Activated CD8-positive, alpha-beta memory T cell treated with anti-CD3 and anti-CD28 coated beads for 4 hours (primary cell): ENCODE measurements at places on chromosomes 1 and 21.

DNA sequence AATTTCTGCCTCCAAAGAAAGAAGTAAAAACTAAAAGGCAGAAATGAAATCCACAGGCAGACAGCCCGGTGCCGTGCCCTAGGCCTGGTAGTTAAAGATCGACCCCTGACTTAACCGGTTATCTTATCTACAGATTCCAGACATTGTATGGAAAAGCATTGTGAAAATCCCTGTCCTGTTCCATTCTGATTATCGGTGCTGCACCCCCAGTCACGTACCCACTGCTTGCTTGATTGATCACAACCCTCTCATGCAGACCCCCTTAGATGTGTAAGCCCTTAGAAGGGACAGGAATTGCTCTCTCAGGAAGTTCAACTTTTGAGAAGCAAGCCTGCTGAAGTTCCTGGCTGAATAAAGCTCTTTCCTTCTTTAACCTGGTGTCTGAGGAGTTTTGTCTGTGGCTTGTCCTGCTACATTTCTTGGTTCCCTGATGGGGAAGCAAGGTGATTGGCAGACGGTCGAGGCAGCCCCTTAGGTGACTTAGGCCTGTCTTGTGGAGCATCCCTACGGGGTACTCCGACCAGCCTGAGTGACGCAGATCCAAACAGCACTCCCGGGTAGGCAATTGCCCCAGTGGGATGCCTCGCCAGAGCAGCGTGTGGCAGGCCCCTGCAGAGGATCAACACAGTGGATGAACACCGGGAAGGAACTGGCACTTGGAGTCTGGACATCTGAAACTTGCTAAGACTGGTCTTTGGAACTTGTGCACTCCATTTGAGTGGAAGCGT is 111.2 kb upstream of the PPM1J start:
- no peak for DNase-seq

- no peak for DNase-seq
Measured at GRCh38 chr1:234656944-234657654, 47.1 kb upstream of the IRF2BP2 start.

- no peak for DNase-seq
Measured at GRCh38 chr1:215665215-215665614, 98.1 kb downstream of the KCTD3 start.

DNA sequence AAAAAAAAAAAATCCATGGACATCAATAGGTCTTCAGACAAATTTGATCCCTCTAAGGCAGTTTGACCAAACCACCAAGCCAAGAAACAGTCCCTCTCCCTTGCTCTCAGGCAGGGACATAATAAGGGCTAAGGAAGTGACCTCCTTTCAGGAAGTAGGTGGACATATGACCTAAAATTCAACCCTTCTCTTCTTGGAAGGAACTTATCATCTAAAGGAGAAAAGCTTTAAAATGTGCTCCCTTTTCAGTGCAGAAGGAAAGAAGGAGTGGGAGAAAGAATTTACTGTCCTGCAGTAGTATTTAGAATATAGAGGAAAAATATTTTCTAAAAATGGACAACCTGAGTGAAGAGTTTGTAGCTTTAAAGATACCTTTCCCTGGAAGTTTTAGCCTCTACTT is 118.1 kb downstream of the DTL start:
- no peak for DNase-seq

- no peak for DNase-seq
Measured at GRCh38 chr1:41175546-41175945, 66.6 kb downstream of the SCMH1 start.

- DNase-seq, result no peak
Measured at GRCh38 chr1:170354690-170355089, 177.3 kb upstream of the GORAB start.

- DNase-seq, result no peak
Measured at GRCh38 chr21:17050156-17050555, 462.7 kb upstream of the CXADR start.

DNA sequence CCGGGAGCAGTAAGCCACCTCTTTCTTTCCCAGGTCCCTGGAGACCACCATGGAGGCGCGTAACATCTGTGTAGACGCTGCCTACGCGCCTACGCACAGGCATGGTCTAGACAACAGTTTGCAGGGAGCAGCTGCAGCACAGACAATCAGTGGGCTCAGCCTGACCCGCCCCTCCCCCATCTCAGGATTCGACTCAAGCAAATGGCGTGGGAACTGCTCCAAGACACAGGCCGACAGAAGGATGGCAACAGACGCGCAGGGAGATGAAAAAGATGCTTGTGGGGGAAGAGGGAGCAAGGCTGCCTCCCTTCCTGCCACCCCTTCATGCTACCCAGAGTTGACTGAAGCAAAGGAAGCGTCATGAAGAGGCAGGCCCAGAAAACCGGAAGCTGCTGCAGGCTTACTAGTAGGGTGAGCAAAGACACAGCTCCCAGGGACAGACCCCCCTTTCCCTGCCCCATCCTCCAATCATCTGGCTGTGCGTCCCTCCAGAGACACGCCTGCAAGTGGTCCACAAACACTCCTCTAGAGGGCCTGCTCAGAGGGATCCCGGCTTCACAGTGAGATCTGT is 19.5 kb downstream of the STK40 start:
- no peak for DNase-seq

DNA sequence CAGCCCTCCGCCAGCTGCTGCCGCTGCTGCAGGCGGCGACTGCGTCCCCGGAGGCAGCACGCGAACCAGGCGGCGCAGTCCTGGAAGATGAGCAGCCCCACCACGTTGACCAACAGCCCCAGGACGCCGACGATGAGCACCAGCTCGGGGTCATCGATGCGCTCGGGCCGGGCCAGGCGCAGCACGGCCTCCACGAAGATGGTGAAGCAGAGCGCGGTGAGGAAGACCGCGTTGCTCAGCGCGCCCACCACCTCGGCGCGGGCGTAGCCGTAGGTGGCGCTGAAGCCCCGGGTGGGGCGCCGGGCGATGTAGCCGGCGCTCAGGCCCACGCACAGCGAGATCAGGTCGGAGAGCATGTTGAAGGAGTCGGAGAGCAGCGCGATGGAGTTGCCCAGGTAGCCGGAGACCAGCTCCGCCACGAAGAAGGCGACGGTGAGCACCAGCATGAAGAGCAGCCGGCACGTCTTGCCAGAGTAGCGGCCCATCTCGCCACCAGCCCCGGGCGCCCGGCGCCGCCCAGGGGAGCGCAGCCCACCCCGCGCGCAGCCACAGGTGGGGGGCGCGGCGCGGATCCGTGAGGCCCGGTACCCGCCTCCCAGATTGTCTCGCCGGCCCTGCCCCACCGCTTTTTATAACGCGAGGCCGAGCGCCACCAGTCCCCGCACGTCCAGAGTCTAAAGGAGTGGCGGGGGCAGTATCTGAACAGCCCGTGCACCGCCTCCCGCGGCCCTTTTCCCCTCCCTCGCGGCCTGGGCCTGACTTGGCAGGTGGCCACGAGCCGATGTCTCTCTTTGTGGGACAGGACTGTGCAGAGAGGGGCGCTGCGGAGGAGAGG is at the start of gene SLC30A10:
TSS of gene SLC30A10 (minus strand) at position 602 of the 835 bp plus-strand sequence. CDS start at position 485, 117 bp downstream.
- no peak for DNase-seq

DNA sequence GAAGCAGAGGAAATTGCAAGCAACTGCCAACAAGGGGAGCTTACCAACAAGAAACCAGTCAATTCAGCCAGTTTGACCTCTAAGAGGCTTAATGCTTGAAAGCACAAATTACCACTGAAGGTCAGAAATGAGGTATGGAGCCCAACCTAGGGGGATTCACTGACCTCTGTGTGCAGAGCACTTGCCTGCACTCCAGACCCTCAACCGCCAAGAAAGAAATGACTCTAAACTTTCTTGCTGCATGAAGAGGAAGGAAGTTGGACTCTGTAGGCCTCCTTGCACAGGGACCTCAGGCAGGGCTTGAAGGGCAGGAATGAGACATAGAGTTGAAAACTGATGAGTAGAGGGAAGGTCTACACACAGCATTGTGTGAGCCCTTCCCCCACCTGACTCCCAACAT is 10.0 kb downstream of the ARMH1 start:
- no peak for DNase-seq

- no peak for DNase-seq
Measured at GRCh38 chr1:170020859-170021258, 53.6 kb downstream of the KIFAP3 start.

GRCh38 chr1:116663821-116664220 is 3.7 kb downstream of the IGSF3 start:
- DNase-seq, result no peak

GRCh38 chr1:155003766-155004351 is 1.3 kb downstream of the ZBTB7B start:
- DNase-seq, result no peak

GRCh38 chr21:43827015-43827611 is 37.7 kb downstream of the RRP1 start:
- no peak for DNase-seq

- DNase-seq, result no peak
Measured at GRCh38 chr1:201191653-201192260, 1.1 kb downstream of the IGFN1 start.

- no peak for DNase-seq
Measured at GRCh38 chr1:4933232-4933631, 278.8 kb downstream of the AJAP1 start.

DNA sequence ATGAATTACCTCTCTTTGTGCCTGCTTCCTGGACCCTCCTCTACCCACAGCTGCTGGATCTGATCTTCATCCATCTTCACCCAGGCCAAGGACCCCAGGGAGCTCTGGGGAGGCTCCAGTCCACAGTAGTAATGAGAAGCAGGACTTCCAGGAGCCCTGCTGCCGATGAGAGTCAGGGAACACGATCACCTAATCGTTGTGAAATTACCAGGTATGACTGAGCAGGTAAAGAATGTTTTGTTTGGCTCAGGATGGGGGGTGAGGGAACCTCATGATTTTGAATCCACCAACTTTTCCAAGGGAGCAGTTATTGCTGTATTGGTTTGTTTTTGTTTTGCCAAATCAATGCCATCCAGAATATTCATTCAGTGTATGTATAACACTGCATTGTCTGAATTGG is 454.0 kb downstream of the PLPP3 start:
- DNase-seq, result no peak

GRCh38 chr1:81006502-81006901 is 794.2 kb upstream of the ADGRL2 start:
- no peak for DNase-seq

DNA sequence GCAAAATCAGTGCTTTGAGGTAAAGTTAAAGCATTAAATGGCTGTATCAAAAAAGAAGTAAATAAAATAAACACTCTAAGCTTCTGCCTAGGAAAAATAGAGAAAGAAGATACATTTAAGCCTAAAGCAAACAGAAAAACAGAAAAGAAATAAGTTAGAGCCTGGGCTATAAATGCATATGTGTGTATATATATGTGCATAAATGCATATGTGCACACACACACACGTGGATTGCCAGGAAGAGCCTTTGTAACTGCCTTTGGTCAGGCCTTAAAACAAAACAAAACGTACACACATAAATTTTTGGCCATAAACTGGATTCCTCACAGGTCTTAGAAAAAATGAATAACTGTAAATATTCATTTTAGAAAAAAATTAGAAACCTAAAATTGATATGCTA is 925.8 kb downstream of the MRPL39 start:
- DNase-seq, result no peak

- DNase-seq, result no peak
Measured at GRCh38 chr1:181101581-181102226, 13.2 kb downstream of the IER5 start.

GRCh38 chr1:41695118-41695745 is 210.7 kb upstream of the EDN2 start:
- no peak for DNase-seq

DNA sequence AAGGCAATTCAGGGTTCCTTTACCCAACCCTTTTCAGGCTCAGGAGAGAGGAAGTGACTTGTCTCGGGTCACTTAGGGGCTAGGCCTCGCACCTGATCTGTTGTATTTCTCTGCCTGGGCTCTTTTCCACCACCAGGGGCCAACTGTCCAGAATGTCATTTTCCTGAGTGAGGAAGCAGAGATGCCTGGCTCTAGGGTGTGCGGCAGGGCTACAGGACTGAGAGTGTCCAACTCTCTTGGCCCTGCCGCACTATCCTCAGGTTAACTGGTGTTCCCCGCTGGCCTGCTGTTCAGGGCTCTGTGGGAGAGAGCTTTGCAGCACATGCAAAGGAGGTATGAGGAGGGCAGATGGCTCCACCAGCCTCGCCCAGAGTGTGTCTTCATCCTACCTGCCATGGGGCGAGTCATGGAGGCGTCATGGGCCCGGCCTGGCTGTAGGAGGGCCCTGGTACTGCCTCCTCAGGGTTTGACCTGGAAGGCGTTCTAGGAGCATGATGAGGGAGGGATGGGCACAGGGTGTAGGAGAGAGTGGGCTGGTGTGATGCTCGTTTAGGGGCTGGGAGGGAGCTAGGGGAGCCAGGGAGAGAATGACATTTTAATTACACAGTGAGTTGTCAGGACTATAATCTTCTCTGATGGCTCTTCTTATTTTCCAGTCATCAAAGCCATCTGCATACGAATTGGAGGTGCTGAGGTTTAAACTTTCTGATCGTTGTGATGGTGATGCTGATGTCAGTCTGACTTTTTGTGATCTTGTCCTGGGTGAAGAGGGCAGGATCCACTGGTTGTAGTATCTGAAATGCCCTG is 128.3 kb downstream of the NOS1AP start:
- DNase-seq, result no peak

DNA sequence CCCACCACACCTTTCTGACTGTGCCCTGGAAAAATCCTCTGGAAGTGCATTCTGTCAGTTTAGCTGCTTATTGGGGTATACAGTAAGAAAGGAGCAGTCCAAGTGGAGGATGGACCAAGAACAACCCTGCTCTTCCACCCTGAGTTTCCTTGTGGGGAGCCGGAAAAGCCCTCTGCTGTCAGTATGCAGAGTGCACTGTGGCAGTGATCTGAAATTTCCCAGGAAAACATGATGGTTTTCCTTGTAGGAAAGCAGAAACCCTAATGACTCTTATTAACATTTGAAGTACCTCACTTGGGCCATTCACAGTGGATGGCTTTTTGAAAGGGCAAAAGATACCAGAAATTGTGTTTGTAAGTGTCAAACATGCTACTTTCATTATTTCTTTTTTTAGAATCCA is 20.5 kb downstream of the ELAVL4 start:
- no peak for DNase-seq

DNA sequence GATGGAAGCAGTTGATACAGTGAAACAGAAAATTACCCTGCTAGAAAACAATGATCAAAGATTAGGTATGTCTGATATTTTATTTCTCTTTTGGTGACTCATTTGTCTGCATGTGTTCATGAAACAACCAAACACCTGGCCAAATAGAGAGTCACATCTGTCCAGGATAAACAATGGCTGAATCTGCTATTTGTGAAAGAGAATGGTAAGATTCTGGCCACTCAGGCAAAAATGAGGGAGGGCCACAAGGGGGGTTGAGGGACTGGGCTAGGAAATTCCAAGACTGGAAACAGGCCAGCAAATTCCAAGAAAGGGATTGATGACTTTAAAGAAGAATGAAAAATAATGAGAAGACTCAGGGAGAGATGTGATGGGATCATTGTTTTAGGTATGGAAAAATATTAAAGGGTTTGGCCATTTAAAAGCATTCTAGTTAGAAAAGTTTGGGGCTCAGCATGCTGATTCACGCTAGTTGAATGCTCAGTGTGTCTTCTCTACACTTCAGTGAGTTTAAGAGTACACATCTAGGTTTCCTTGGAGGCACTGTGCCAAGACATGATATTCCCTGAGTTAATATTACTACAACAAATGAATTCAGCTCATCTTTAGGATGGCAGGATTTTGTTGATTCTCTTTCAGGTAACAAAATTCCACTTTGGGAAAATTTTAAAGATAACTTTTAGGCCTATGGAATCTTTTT is 44.9 kb downstream of the TRAF5 start:
- no peak for DNase-seq
